ENCODE measurements at places on chromosomes 11 and 22.

DNA sequence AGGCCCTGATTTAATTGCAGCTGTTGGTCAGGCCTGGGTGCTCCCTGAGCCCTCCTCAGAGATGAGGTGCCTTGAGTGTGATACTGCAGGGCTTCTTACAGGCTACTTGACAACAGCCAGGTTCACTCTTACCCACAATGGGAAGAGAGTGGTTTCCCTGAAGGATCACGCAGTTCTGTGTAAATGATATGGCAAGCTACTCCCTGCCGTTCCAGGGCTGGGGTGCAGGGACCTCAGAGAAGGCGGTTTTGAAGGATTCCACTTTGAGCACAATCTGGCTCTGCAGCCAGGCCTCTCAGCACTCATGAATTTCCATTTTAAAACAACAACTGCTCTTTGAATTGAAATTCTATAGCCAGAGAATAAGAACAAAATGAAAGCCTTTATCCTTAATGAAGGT lies 92.9 kb downstream of the SLC17A6 start:
- DNase-seq, result no peak

DNA sequence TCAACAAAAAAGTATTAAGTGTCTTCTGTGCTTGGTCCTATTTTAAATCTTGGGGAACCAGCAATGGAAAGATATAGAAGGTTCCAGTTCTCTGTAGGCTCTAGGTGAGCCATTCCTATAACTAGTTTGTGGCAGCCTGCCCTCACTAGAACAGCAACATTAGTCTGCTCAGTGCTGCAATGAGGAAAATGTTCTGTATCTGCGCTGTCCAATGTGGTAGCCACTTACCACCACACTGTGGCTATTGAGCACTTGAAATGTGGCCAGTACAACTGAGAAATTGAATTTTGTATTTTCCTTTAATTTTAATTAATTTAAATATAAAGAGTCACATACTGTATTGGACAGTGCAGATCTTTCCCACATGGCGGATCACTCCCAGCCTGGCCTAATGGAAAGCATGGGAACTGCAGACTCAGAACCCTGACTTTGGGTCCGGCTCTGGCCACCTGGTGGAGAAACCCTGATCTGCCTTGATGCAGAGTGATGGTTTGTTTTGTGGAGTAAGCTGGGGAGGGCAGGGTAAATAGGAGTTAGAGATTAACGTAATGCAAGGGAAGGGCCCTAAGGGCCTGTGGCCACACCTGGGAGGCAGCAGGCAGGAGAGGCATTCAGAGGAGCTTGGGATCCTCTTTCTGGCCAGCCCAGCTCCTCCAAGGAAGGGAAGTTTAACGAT lies 101.0 kb downstream of the ME3 start:
- no peak for DNase-seq

DNA sequence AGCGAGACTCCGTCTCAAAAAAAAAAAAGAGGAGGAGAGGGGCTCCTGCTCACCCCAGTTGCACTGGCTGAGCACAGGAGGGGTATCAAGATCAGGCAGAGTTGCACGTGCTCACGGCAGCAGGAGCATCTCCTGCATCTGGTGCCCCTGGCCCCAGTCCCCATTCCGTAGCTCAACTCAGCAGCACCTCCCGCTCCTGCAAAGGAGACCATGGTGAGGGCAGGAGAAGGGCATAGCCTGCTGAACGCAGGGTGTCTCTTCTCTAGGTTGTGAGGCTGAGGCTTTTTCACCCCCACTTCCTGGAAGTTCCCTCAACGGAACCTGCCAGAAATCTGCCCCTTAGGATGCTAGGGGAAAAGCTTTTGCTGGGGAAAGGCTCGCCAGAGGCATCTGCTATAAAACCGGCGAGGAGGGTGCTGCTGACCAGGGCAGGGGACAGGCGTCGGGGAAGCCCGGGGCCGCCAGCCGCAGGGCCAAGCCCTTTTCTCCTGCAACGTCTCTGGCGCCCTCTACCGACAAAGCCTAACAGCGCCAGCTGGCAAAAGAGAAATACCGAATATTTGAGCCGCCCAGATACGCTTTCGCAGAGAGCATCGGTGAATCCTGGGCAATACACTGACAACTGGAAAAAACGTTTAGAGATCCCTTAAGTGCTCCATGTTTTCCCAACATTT lies 1.0 kb upstream of the PPP6R2 start:
- peak; percentile 90 for DNase-seq

GRCh38 chr11:84128840-84129239 lies 842.7 kb upstream of the CCDC90B start:
- DNase-seq, result no peak

DNA sequence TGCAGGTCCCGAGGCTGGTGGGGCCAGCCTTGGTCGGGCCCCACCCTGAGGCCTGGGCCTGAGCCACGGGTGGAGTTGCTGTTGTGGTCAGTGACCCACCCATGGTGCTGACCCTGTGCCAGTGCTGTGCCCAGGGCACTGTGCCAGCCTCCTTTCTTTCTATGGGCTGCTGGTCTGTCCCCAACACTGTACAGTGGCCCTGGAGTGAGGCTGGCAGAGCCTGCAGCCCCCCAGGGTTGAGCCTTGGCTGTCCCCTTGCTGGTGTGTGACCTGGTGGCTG lies 1235.7 kb downstream of the BRD1 start:
- no peak for DNase-seq

- DNase-seq, result no peak
These were observed 86.7 kb downstream of the SIK3 start for GRCh38 chr11:117011541-117011898.

- no peak for DNase-seq
These were observed 793.6 kb downstream of the DLG2 start for GRCh38 chr11:84833488-84834088.

DNA sequence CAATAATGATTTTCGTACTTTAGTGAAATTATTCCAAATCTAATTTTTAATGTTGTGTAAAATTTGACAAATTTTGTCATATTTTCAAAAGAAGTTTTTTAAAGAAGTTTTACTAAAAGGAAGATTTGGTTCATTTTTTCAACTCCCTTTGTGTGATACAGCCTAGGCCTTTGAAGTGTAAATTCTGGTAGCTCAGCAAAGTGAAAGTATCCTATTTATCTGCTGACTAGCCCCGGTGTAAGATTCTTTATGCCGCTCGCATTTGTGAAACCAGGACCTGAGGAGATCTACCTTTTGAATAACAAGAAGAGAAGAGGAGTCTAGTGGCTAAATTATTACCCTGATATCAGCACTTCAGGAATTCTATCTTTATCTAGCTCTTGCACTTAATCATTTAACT lies 177.4 kb downstream of the JRKL start:
- DNase-seq, result no peak

GRCh38 chr11:102139081-102139498 lies 28.8 kb downstream of the YAP1 start:
- no peak for DNase-seq

DNA sequence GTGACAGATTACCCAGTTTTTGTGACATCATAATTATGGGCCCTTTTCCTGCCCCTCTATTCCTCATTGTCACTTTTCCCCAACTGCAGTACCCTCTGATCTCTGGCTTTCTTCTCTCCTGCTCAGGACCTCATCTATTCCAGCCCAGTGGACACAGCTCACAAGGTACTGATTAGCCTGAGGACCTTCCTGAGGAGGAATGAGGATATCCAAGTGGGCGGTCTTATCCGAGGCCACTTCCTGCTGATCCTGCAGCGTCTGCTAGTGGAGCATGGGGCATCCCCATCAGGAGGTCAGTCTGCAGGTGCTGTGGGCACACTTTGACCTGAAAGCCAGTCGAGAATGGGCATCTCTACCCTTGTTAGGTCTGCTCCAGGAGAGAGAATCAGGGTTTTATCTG lies 24.5 kb upstream of the CCDC134 start:
- no peak for DNase-seq

DNA sequence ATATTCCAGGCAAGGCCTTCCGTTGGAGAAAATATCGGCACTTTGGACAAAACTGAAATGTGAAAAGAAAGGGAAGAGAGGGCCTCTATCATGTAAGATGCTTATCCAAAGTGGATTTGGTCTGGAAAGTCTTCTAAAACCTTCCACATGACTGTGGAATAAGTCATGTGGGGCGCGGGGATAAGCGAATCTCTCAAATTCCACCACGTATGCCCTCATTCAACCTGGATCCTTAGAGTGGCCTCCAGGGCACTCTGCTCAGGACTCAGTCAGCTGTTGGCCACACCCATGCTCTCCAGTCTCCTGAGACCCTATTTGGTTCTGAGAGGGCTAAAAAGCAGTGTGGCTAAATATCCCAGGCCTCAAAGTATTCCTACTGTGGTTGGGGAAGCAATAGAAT lies 2.0 kb upstream of the TIMP3 start:
- no peak for DNase-seq

DNA sequence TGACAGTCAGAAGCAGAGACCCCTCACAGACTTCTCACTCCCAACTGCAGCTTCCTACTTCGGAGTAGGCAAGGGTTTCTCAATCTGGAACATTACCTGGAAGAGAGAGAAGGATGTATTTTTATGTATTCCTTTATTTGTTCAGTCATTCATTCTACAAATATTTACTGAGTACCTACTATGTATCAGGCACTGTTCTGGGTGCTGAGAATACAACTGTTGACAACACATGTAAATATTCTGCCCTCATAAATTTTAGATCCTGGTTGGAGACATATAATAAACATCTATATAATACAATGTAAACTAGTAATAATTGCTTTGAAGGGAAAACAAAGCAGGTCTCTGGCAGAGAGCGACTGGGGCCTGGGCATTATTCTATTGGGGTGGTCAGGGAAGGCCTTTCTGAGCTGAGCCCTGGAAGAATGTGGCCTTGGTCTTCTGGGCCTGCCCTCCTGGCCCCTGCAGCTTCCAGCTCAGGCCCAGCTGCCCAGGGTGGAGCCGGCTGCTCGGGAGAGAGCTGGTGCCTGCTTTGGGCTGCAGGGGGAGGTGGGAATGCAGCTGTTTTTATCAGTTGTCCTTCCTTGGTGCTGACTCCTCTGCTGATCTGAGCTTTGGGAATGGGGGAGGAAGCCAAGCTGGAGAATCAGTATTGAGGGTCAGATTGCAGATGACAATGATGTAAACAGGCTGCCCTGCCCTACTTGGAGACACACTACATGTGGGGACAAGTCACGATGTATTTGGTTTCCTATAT lies 46.8 kb downstream of the PKNOX2 start:
- DNase-seq, result no peak

GRCh38 chr11:63768237-63769041 lies at the start of gene ZFTA:
TSS of gene ZFTA (minus strand) at chr11:63768775. CDS start at chr11:63768622, 153 bp downstream.
- DNase-seq, result peak; percentile 74

DNA sequence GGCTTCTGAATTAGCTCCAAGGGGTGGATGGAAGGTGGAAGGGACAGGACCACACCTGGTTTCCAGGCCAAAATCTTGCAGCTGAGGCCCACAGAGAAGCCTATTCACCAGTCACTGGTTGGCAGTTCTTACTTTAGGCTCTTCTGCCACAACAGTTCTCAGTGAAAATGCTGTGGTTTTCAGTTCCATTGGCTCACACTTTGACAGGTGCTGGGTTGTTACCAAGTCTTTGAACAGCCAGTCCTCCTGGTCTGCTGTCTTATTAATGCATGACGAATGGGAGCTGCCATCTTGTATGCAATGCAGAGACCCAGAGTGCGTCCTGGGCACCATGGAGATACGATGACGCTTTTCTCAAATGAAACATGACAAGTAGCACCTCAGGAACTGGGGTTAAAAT lies 232.0 kb upstream of the ZBED5 start:
- DNase-seq, result no peak

DNA sequence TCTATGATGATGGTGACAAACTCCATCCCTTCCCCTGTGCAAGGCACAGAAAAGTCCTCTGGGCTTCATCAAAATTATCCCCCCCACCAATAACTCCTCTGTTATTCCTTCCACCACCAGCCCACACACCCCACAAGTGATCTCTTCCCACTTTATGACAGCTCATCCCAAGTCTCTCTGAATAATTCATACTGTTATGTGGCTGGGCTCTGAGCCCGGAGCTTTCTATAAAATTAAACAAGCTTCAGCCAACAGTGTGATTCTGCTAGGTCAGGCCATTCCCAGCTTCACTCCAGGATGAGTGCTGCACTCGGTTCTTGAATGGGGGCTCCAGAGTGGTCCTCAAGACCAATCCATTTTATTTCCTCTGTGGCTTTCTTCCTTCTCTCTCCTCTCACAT lies 83.0 kb downstream of the INSC start:
- DNase-seq, result no peak

DNA sequence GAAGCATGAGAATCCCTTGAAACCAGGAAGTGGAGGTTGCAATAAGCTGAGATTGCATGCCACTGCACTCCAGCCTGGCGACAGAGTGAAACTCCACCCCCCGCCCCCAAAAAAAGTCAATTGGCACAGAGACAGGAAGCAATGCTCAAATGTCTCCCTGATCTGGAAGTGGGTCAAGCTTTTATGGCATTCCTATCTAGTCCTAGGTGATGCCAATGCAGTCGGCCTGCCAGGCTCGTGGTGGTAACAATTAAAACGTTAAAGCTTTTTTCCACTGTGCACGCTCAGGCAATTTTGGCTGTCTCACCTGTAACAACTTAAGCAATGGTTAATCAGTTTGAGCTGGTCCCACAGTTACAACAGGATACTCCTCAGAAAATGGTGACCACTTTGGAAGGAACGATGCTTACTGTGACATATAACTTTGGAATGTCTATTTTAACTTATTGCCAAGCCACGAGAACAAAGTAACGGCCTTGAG lies 18.9 kb upstream of the PISD start:
- DNase-seq, result no peak

- no peak for DNase-seq
These were observed 113.2 kb downstream of the NECTIN1 start for GRCh38 chr11:119615882-119616196.

GRCh38 chr11:86415026-86415425 lies 40.3 kb downstream of the CCDC81 start:
- DNase-seq, result no peak

DNA sequence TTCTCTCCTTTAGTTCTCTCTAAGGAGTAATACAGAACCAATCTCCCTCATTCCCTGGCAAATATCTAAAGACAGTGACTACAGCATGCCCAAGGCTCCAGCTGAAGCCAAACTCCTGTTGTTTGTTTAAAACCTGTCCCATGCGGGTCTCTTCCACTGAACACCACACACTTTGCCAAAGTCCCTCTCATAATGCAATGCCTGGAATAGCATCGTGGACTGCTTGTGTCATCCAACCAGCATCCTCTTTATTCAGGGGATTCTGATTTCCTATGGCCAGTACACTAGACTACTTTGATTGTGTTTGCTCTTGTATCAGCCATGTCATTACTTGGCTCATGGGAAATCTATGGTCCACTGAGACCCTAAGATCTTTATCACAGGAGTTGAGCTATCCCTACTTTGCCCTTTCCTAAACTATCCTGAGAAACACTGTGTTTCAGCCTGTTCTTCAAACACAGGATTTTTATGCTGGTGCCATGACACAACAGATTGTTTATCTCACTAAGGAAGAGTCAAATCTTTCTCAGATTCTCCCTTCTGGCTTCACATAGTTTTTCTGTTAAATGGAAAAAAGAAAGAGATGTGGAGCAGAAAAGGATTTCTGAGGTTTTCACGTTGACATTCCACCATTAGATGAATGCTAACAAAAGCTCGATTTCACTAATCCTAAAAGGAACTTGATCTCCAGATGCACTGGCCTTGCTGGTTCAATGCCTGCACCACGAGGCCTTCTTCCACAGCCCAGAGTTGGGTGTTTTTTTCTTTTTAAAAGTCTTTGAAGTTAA lies 15.9 kb upstream of the IRAG1 start:
- DNase-seq, result no peak
